ENCODE measurements at places on chromosomes 7 and 10. TPM values are rescaled to one million over a fixed set of nuclear protein-coding genes. Genes with fewer than 3 reads are reported as not detected.

DNA sequence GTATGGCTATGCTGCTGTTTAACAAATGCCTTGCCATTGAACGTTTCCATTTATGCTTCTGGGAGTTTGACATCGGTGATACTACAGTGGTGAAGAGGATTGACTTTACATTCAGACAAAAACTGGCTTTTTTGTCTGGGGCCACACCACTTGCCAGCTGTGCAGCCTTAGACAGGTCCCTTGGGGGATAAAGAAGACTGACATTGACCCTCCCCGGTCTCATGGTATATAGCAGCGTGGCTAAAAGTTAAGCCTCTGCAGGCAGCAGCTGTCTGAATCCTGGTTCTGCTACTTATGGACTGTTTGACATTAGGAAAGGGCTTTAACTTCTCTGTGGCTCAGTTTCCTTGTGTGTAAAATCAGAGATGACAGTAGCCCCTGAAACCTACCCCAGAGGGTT lies 42.0 kb upstream of the PTF1A start:
- H3K4me3 ChIP-seq: no peak overlapping the region
- H3K4me1 ChIP-seq: peaks cover 4% of the 10 kb centered on the region
- H3K27me3 ChIP-seq: no peaks in the 10 kb centered on the region

- no peak overlapping the region for H3K4me3 ChIP-seq
- H3K36me3 ChIP-seq: peaks cover 3% of the 10 kb centered on the region
- H3K27ac ChIP-seq: no peak overlapping the region
- H3K27me3 ChIP-seq: no peaks in the 10 kb centered on the region
- no peak for DNase-seq
These were observed 271.7 kb upstream of the MKLN1 start for GRCh38 chr7:131056007-131056406.

- no peaks in the 10 kb centered on the region for H3K36me3 ChIP-seq
- no peaks in the 10 kb centered on the region for H3K27me3 ChIP-seq
- no peak overlapping the region for H3K27ac ChIP-seq
- H3K4me1 ChIP-seq: no peaks in the 10 kb centered on the region
- no peak overlapping the region for H3K4me3 ChIP-seq
- DNase-seq: no peak
These were observed 79.0 kb downstream of the COBL start for GRCh38 chr7:51237446-51238133.

DNA sequence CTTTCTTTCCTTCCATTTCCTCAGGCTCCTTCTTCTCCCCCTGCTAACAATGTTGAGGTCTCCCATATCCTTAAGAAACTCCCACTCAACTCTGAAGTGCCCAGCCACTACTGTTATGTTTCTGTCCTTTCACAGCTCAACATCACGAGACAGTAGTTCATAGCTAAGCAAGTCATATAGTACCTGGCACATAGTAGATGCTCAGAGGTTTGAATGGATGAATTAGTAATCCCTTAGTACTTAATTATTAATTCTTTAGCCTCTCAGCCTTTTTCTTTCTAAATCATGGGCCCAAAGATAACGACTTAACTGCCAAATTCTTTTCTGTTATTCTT lies 22.6 kb downstream of the CSGALNACT2 start:
- H3K4me1 ChIP-seq: no peaks in the 10 kb centered on the region
- no peaks in the 10 kb centered on the region for H3K27me3 ChIP-seq
- no peak overlapping the region for H3K27ac ChIP-seq
- DNase-seq: no peak
- peaks cover 8% of the 10 kb centered on the region for H3K36me3 ChIP-seq
- no peak overlapping the region for H3K4me3 ChIP-seq

GRCh38 chr10:4721999-4722753 lies 103.8 kb upstream of the AKR1E2 start:
- no peak overlapping the region for H3K27ac ChIP-seq
- H3K4me3 ChIP-seq: no peak overlapping the region
- H3K36me3 ChIP-seq: no peaks in the 10 kb centered on the region
- no peaks in the 10 kb centered on the region for H3K27me3 ChIP-seq
- H3K4me1 ChIP-seq: no peaks in the 10 kb centered on the region

- peaks cover 3% of the 10 kb centered on the region for H3K4me1 ChIP-seq
- peak overlapping the region; percentile 83 for H3K27ac ChIP-seq
- no peaks in the 10 kb centered on the region for H3K27me3 ChIP-seq
These were observed 8.4 kb downstream of the LAMB1 start for GRCh38 chr7:107994421-107995030.

- no peaks in the 10 kb centered on the region for H3K27me3 ChIP-seq
- H3K4me1 ChIP-seq: no peaks in the 10 kb centered on the region
- H3K27ac ChIP-seq: no peak overlapping the region
- no peak for DNase-seq
- H3K36me3 ChIP-seq: no peaks in the 10 kb centered on the region
These were observed 190.8 kb upstream of the PRKCQ start for GRCh38 chr10:6770846-6771245.

GRCh38 chr7:106774768-106775551 lies 90.1 kb upstream of the PIK3CG start:
- no peaks in the 10 kb centered on the region for H3K4me1 ChIP-seq
- H3K27ac ChIP-seq: no peak overlapping the region
- no peaks in the 10 kb centered on the region for H3K27me3 ChIP-seq
- no peak for DNase-seq
- H3K4me3 ChIP-seq: no peak overlapping the region

DNA sequence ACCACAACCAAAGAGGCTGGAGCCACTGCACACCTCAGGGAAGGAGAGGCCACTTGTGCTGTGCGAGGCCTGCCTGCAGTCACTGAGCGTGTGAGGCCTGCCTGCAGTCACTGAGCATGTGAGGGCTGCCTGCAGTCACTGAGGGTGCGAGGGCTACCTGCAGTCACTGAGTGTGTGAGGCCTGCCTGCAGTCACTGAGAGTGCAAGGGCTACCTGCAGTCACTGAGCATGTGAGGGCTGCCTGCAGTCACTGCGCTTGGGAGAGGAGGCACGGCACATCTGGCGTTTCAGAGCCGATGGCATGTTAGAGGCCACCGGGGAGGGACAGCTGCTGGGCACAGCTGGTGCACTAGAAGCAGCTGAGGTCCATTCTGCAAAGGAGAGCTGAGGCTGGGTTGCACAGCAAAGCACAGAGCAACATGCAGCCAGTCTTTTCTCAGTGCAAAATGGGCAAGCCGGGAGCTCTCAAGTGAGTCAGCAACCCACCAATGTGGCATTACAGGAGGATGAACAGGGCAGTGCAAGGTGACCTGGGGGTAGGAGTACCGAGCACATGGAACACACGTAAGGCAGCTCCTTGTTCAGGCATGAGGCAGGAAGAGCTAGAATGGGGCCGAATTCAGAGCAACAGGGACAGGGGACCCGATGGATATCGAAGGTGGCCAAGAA lies 540.1 kb downstream of the PTPRN2 start:
- H3K27ac ChIP-seq: no peak overlapping the region
- no peak for DNase-seq
- H3K36me3 ChIP-seq: peaks cover 6% of the 10 kb centered on the region
- H3K27me3 ChIP-seq: no peaks in the 10 kb centered on the region
- H3K4me3 ChIP-seq: no peak overlapping the region

- H3K27ac ChIP-seq: no peak overlapping the region
- no peak for DNase-seq
- no peak overlapping the region for H3K4me3 ChIP-seq
These were observed 535.6 kb downstream of the CNTNAP2 start for GRCh38 chr7:146652176-146652575.

GRCh38 chr10:122245897-122246296 lies 25.2 kb upstream of the BTBD16 start:
- H3K4me3 ChIP-seq: no peak overlapping the region
- no peak overlapping the region for H3K27ac ChIP-seq
- H3K36me3 ChIP-seq: peaks cover 79% of the 10 kb centered on the region
- DNase-seq: no peak

- no peaks in the 10 kb centered on the region for H3K27me3 ChIP-seq
- H3K36me3 ChIP-seq: no peaks in the 10 kb centered on the region
- H3K4me3 ChIP-seq: no peak overlapping the region
- H3K4me1 ChIP-seq: no peaks in the 10 kb centered on the region
- no peak for DNase-seq
- H3K27ac ChIP-seq: no peak overlapping the region
These were observed 190.9 kb upstream of the YAE1 start for GRCh38 chr7:39375047-39375873.

- H3K36me3 ChIP-seq: no peaks in the 10 kb centered on the region
- no peak overlapping the region for H3K4me3 ChIP-seq
- H3K27me3 ChIP-seq: no peaks in the 10 kb centered on the region
- H3K27ac ChIP-seq: no peak overlapping the region
These were observed 19.0 kb upstream of the DMBT1 start for GRCh38 chr10:122541541-122542002.

DNA sequence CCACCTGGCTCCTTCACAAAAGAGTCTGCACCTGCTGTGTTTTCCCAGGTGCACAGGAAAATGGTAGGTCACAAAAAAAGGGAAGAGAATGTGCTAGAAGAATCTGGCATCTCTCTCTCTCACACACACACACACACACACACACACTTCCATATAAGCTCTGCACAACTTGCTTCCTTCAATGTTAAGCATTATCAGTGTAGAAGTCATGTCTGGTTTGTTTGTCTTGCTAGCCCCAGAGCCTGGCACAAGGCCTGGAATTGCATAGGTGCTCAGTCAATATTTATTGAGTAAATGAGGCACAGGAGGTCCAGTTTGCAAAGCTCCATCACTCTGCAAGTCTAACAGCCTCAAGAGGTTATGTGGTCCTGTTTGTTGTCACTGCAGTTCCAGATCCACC lies 867.3 kb upstream of the AUTS2 start:
- no peak for DNase-seq
- no peak overlapping the region for H3K4me3 ChIP-seq
- H3K27me3 ChIP-seq: no peaks in the 10 kb centered on the region
- H3K36me3 ChIP-seq: no peaks in the 10 kb centered on the region
- no peak overlapping the region for H3K27ac ChIP-seq

GRCh38 chr7:43869867-43870240 lies 537 bp upstream of the MRPS24 start:
- H3K36me3 ChIP-seq: peaks cover 22% of the 10 kb centered on the region
- H3K27ac ChIP-seq: peak overlapping the region; percentile 89
- no peaks in the 10 kb centered on the region for H3K27me3 ChIP-seq
- peak overlapping the region; percentile 76 for H3K4me3 ChIP-seq
- peaks cover 12% of the 10 kb centered on the region for H3K4me1 ChIP-seq

DNA sequence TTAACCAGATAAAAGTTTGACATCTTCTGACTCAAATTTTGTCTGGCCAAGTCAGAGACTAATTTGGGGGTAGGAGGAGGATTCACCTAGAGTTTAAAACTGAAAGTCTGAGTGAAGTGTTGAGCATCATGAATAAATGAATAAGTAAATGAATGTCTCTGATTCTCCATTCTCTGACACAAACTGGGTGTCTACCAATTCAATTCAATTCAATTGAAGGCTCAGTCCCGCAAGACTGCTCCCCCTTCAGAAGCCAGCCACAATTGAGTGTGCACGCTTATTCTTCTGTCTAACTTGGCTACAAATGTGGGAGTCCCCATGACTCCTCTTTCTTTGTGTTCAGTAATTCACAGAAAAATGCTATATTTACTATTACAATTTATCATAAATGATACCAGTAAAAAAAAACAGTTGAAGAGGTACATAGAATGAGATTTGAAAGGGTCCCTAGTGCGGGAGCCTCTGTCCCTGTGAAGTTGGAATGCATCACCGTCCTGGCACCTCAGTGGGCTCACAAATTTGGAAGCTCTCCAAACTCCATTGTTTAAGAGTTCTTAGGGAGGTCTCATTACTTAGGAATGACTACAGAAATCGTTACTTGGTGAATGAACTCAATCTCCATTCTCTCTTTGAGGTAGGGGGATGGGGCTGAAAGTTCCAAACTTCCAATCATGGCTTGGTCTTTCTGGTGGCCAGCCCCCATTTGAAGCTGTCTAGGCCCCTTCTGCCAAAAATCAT lies 243.7 kb upstream of the PHYHIPL start:
- H3K4me3 ChIP-seq: no peak overlapping the region
- no peak overlapping the region for H3K27ac ChIP-seq
- H3K4me1 ChIP-seq: no peaks in the 10 kb centered on the region
- no peaks in the 10 kb centered on the region for H3K27me3 ChIP-seq
- no peak for DNase-seq

- H3K36me3 ChIP-seq: no peaks in the 10 kb centered on the region
- H3K27ac ChIP-seq: no peak overlapping the region
- DNase-seq: no peak
- no peaks in the 10 kb centered on the region for H3K27me3 ChIP-seq
- H3K4me1 ChIP-seq: no peaks in the 10 kb centered on the region
- no peak overlapping the region for H3K4me3 ChIP-seq
These were observed 8.8 kb upstream of the SMKR1 start for GRCh38 chr7:129493555-129493954.

- H3K36me3 ChIP-seq: no peaks in the 10 kb centered on the region
- H3K27me3 ChIP-seq: no peaks in the 10 kb centered on the region
- no peak overlapping the region for H3K27ac ChIP-seq
- no peaks in the 10 kb centered on the region for H3K4me1 ChIP-seq
These were observed 200.9 kb upstream of the CNTNAP2 start for GRCh38 chr7:145915679-145916078.

DNA sequence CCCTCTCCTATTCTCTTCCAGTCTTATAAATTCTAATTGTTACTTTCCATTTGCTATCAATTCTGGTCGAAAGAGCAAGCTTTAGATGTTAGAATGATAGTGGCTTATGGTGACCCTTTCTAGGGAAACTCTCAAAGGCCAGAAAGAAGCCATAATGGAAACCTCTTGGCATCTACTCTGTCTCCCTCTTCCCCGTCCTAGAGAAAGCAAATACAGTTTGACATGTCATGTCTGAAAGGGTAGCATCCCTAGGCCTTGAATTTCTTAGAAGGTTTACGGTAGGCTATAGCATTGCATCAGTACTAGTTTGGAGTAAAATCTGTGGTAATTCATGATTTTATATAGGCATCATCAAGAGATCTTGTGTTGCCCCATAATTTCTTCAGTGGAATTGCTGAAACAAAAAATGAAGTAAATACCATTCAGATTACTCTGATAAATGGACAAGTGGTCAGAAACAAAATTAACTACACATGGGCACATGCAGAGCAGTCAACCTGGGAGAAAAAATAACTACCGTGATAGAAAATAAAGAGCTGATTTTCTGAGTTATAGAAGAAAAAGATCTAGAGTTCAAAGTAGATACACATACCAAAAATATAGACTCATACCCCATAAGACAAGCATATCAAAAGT lies 4.4 kb downstream of the PRKAR2B start:
- DNase-seq: no peak
- no peak overlapping the region for H3K4me3 ChIP-seq
- H3K36me3 ChIP-seq: no peaks in the 10 kb centered on the region
- H3K4me1 ChIP-seq: no peaks in the 10 kb centered on the region

Gene PPP1R17
- total RNA-seq: 1.8 TPM

Gene CTAGE4
- 0.33 TPM for total RNA-seq

Gene TFR2
- 3.7 TPM for total RNA-seq

Gene RP9
- 23.0 TPM for total RNA-seq

Gene GIMAP4
- total RNA-seq: 21.5 TPM

Gene UCN3
- 0.50 TPM for total RNA-seq

Gene CTNNA3
- total RNA-seq: 63.5 TPM

Gene TMEM26
- 2.9 TPM for total RNA-seq

Gene MKLN1
- 69.4 TPM for total RNA-seq

Gene ACSL5
- 7.1 TPM for total RNA-seq

Gene EMX2
- total RNA-seq: 1.9 TPM

All from spinal cord (tissue), 10 donors.